ENCODE measurements at places on chromosomes 4 and X.

GRCh38 chr4:103012060-103012459 is 7.4 kb downstream of the SLC9B1 start:
- no peak for DNase-seq

- DNase-seq, result no peak
Measured at GRCh38 chr4:107894138-107894603, 37.2 kb upstream of the CYP2U1 start.

- DNase-seq, result no peak
Measured at GRCh38 chr4:101222156-101222845, 125.0 kb downstream of the PPP3CA start.

DNA sequence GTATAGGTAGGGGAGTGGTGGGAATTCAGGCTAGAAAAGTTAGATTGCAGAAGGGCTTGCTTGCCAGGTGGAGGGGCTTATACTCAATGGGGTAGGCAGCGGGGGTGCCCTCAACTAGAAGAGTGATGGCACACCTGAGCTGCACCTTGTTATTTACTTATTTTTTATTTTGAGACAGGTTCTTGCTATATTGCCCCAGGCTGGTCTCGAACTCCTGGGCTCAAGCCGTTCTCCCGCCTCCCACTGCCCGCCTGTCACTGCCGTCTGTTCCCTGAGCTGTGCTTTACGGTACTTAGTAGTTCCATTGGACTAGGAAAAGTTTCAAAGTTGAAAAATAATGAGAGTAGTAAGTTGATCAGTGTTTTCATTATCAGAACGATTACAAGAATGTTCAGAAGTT is 2.0 kb downstream of the ZFX start:
- DNase-seq, result no peak

GRCh38 chrX:10797466-10797865 is 177.1 kb upstream of the MID1 start:
- no peak for DNase-seq

- DNase-seq, result peak; percentile 47
Measured at GRCh38 chr4:87500092-87500462, 29.1 kb downstream of the SPARCL1 start.

GRCh38 chr4:167883266-167883665 is 209.1 kb upstream of the ANXA10 start:
- DNase-seq, result no peak

GRCh38 chr4:7029212-7029611 is 14.0 kb upstream of the TADA2B start:
- no peak for DNase-seq

GRCh38 chr4:41025824-41026223 is 188.5 kb downstream of the APBB2 start:
- DNase-seq, result no peak

DNA sequence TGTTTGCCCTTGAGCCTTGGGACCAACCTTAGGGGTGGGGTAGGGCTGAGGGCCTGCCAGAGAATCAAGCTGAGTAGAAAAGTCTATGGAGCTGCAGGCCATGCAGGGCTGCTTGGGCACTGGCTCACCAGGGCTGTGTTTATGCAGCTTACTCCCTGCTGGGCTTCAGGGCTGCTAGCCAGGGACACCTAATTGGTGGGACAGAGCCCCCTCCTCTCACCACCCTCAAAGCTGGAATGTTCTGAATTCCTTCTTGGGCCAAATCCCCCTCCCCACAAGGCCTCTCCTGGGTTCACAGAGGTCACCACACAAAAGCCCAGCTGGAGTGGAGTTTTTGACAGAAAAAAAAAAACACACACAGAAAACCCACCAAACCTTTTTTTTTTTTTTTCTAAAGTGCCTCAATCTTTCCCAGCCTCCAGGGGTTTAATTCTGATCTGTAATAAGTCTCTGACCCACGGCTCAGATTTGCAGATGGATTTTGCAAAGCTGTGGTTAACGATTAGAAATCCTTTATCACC is at the start of gene CLDN2:
Gene CLDN2 (plus strand): TSS at position 471 of the 521 bp plus-strand sequence. CDS start 7,827 bp downstream, outside the sequence.
- no peak for DNase-seq

GRCh38 chr4:86837691-86838503 is 11.3 kb downstream of the SLC10A6 start:
- DNase-seq, result no peak

DNA sequence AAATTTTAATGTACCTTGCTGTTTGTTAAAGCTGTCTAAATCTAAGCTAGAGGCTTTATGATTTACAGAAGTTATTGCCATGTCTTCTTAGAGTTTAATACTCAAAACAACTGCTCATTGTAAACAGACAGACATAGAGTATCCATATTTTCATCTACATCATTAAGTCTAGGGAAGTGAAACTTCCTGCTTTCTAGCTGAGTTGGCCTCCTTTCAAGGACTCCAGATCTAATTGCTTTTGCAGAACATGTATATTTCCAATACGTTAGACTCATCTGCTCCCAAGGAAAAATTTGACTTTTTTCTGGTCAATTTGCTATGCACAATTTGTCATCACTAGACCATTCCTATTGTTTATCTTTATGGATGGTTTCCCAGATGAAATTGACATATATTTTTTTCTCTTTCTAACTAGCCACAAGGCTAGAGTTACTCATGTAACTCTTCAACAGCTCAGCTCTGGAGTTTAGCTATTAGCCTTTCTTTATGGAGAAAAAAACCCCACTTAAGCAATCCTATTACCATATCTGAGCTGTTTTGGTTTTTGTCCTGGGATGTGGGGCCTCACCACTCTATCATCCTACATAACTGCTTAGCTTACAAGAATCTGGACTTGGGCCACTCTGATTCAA is 122.9 kb downstream of the PPA2 start:
- no peak for DNase-seq

- no peak for DNase-seq
Measured at GRCh38 chr4:111464251-111465045, 680.8 kb upstream of the FAM241A start.

GRCh38 chrX:9048801-9049200 is 14.9 kb upstream of the FAM9B start:
- DNase-seq, result no peak

DNA sequence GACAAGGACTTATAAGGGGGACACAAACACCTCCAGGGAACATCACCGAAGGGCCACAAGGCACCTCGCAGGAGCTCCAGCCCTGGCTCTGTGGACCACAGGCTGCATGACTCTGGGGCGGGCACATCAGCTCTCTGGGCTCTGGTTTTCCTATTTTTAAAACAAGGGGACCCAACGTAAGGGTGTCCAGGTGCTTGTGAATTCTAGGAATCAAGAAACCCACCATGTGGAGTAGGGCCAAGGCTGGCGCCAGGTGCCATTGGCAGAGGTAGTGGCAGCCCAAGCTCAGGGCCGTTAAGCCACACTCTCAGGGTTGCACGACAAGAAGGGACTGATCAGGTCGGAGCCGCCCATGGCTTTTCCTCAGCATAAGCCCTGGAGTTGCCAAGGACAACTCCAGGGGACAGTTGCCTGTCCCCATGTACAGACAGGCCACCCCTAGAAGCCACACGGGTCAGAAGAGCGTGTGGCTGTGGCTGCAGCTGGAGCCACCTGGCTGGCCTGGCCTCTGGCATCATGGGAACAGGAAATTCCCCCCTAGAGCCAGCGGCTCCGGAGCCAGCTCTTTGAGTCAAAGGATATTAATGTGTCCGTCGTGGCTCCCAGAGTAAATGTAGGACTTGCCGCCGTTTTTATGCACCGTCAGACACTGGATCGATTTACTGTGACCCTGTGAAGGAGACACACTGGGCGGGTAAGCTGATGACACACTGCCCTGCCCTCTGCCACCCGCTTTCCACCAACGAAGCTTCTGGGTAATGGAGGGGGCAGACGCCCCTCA is 32.5 kb downstream of the WDR1 start:
- DNase-seq, result no peak
